ENCODE measurements at places on chromosomes 13 and 19.

DNA sequence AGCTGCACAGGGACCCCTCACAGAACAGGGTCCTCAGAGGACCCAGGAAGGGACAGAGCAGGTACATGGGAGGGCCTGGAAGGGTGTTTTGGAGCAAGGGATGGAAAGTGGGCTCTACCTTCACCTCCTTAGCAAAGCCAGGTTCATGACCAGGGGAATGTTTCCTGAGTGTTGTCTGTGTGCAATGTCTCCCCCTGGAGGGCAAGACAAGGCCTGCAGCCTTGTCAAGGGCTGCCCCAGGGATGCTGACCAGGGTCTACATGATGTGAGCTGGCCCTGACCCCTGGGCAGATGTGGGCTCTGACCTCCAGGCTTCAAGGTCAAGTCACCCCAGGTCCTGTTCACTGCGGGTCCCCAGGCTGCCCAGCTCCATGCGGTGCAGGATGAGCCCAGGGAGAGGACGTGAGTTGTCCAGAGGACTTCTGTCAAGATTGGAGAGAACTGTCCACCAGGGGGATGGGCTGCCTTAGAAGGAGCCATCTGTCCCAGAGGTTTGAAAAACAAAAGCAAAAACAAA is 1.0 kb upstream of the CEACAM1 start:
- peak; percentile 68 for DNase-seq

GRCh38 chr19:35845215-35846037 is 6.9 kb downstream of the NPHS1 start:
- DNase-seq = no peak

DNA sequence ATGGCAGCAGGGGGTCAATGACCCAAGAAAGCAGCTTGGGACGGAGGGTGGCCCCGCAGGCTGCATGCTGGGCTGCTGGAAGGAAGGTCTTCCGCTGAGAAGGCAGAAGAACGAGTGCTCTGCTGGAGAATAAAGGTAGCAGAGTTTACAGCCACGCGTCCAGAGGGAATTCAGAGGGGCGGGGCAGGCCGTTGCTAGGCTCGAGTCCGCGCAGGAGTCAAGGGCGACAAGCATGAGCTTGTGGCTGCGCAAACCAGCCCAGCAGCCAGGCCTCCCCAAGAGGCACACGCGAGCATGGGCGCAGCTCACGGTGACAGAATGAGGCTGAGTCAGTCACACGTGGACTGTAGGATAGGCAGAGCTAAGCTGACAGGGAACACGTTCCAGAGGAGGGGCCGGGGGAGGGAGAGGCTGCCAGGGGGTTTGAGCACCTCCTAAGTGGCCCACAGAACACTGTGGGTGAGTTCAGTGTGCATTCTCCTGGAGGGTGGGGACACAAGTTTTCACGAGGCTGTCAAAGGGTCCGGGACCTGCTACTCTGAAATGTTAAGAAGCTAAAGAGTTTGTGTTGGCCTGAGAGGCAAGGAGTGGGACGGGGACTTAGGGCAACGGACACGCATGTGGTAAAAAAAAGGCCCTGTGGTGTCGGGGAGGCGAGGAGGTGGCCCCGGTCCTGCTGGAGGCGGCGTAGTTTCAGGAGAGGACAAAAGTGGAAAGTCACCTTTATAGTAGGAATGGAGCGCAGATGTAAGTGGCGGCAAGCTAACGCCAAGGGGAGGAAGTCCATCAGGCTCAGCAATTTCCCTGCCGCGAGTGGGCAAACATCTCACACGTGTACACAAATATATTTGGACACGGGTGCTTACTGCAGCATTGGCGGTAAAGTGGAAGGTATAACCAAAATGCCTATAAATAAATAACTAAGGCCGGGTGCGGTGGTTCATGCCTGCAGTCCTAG is 17.7 kb downstream of the RFX2 start:
- no peak for DNase-seq

GRCh38 chr19:16445238-16446107 is 26.3 kb downstream of the EPS15L1 start:
- DNase-seq = peak; percentile 81

DNA sequence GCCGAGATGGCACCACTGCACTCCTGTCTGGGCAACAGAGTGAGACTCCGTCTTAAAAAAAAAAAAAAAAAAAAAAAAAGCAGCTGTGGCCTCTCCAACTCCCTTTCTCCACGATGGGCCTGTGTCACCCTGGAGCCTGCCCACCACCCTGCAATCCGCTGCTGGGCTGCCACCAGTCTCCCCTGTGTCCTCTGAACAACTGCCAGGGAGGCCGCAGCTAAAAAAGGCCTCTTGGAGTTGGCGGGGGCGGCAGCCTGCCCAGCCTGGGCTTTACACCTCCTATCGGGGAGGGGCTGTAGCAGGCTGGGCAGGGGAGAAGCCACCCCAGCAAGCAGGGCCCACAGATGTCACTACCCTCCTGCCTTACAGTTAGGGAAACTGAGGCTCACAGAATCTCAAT is 3.5 kb downstream of the CDC37 start:
- no peak for DNase-seq

DNA sequence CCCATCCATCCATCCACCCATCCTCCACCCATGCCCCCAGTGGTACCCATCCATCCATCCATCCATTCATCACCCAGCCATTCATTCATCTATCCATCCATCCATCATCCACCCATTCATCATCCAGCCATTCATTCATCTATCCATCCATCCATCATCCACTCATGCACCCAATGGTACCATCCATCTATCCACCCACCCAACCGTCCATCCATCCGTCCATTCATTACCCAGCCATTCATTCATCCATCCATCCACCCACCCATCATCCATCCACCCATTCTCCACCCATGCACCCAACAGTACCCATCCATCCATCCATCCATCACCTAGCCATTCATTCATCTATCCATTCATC is 5.3 kb downstream of the PLPPR3 start:
- DNase-seq = no peak
